ENCODE measurements at places on chromosomes 1 and 21.
A peak's percentile ranks its signal among the peaks of the same experiment; 100 is the strongest.

DNA sequence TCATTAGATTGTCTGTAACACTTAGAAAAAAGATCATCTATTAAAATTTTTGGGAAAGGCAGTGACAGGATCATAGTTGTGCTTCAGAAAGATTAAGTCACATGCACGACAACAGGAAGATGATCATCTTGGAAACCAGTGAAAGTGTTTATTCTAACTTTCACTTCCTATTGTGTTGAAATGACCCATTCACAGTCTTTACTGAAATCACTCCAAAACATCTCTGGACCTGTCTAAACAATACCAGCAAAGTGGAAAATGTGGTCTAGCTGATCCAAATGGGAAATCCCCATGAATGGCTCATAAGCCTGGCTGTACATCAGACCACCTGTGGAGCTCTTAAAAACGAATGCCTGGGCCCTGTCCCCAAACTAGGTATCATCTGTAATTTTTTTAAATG, 111.1 kb upstream of the ETV3 start:
- no peak for DNase-seq

- DNase-seq, result no peak
These were observed 4.2 kb downstream of the SCNN1D start for GRCh38 chr1:1284221-1285101.

- peak; percentile 59 for DNase-seq
These were observed 5.5 kb upstream of the AGTRAP start for GRCh38 chr1:11730429-11730891.

GRCh38 chr1:54353959-54354358, 52.2 kb downstream of the SSBP3 start:
- no peak for DNase-seq

DNA sequence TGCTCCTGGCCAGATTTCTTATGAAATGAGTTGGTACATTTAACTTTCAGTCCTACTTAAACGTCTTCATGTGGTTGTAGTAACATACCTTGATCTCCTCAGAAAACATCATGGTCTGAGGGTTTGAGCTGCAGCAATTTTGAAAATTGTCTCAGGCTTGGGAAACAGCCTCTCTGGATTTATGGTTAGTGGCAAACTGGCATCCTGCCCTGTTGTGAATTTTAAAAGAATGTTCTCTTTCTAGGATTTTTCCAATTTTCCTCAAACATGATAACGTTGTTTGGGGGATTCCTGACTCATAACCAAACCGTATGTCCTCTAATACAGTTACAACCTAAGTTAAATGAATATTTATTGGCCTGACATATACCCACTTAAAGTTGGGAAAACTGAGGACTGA, 624.4 kb downstream of the LMO4 start:
- no peak for DNase-seq

Data from CD4-positive, alpha-beta T cell treated with Interleukin-15 for 4 hours (primary cell).